GM10248 (cell line): ENCODE measurements at places on chromosomes 1 and 21.
A peak's percentile ranks its signal among the peaks of the same experiment; 100 is the strongest.

DNA sequence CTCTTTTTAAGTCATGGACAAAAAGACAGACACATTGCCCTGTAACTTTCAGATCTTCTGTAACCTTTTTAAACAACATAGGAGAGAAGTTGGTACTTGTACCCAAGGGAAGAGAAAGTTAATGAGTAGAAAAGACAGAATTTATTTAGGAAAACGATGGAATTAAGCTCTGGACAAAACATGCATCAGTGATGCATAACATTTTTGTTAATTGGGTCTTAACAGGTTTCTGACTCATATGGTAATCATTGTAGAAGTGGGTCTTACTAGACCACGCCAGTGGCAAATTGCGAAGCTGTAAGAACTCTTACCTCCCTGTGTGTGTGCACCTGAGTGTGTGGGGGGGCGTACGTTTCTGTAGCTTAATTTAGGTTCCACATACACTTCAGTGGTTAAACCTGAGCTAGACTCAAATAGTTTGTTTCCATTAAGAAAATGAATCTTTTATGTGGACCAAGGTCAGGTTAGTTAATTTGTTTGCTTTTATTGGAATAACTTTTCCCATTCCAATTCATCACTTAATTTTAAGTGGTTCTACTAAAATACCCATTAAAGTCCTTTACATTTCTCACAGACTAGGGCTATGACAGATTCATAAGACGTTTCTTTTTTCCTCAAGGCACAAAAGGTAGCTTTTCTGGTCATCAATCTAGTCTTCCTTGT is 48.1 kb downstream of the NFIA start:
- no peak for DNase-seq

- DNase-seq, result peak; percentile 55
These were observed 141.7 kb downstream of the GALNT2 start for GRCh38 chr1:230208619-230209261.

GRCh38 chr1:233114860-233115259 is 164.4 kb downstream of the NTPCR start:
- no peak for DNase-seq

GRCh38 chr1:171917331-171917730 is 76.0 kb downstream of the DNM3 start:
- DNase-seq, result no peak

GRCh38 chr1:62198069-62198780 is 3.6 kb downstream of the L1TD1 start:
- DNase-seq, result no peak

DNA sequence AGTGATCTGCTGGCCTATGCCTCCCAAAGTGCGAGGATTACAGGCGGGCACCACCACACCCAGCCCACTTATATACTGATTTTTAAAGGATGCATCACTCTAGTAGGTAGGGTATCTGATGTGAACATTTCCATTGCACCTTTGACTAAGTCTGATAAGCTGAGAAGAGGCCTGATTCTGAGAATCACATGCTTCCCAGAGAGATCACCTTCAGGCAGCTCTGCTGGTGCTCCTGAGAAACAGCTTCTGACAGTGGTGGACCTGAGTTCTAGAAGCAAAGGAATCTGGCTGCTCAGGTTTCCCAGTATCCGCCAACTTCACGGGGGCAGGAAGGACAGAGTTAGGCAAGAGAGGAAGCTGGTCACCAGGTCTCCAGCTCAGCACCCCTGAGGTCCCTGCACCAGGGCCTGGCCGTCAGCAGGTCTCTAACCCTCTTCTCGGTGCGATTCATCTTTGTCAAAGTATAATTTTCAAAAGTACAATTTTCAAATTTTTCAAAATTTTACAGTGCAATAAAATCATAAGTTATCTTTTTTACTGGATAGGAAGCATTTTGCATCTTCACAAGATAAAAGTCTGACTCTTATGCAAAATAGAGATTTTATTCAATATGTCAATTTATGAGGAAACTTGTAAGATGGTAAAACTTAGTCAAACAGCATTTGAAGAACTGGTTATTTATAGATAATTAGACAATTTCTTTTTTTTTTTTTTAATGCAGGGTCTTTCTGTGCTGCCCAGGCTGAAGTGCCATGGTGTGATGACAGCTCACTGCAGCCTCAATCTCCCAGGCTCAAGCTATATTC is 25.8 kb upstream of the MPZL1 start:
- DNase-seq, result no peak

GRCh38 chr1:90143591-90143990 is 148.7 kb downstream of the ZNF326 start:
- DNase-seq, result no peak

- DNase-seq, result no peak
These were observed 5.8 kb upstream of the CTSE start for GRCh38 chr1:206029484-206029883.

GRCh38 chr1:117606649-117607430 is 992 bp downstream of the TENT5C start:
- no peak for DNase-seq

- DNase-seq, result no peak
These were observed 5.7 kb downstream of the GRHL3 start for GRCh38 chr1:24324903-24325302.

GRCh38 chr1:150582371-150582770 is 3.0 kb upstream of the MCL1 start:
- no peak for DNase-seq

DNA sequence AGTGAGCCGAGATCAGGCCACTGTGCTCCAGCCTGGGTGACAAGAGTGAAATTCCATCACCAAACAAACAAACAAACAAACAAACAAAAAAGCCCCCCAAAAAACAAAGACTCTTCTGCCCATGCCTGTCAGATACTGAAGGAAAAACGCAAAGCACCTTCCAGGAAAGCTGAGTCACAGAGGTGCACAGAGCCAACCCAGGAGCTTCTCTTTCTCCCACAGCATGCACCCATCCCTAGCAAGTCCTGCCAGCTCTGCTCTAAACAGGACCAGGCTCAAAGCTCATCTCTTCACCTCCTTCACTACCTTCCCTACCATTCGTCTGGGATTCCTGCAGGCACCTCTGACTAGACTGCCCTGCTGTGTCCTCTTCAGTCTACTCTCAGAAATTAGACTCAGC is 46.5 kb downstream of the ETS2 start:
- DNase-seq, result no peak

- DNase-seq, result peak; percentile 83
These were observed 9.6 kb downstream of the ZBTB17 start for GRCh38 chr1:15966081-15966955.

DNA sequence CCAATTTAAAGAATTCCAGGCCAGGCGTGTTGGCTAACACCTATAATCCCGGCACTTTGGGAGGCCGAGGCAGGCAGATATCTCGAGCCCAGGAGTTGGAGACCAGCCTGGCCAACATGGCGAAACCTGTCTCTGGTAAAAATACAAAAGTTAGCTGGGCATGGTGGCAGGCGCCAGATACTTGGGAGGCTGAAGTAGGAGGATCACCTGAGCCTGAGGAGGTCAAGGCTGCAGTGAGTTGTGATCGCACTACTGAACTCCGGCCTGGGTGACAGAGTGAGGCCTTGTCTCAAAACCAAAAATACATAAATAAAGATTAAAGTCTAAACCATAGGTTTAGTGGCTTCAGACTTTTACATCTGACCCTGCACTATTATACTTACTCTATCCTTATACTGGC is 32.4 kb downstream of the BTG3 start:
- DNase-seq, result no peak

DNA sequence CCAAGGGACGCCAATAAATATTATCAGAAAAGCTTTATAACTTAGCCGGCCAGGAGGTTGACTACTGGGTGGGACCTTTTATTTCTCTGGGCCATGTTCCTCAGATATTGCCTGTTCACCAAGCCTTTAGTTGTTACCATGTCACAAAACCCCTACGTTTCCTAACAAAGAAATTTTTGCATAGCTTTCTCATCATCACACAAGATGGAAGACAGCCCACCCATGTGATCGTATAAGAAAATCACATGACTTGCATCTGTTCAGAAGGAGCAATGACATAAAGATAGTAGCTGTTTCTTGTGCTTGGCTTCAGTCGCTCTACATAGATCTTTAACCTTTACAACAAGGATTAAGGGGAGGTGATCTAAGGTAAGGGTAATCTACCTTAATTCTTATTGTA is 88.9 kb upstream of the NGF start:
- DNase-seq, result no peak

GRCh38 chr1:99358770-99359169 is 94.5 kb downstream of the PLPPR4 start:
- no peak for DNase-seq
